Activated naive CD8-positive, alpha-beta T cell treated with anti-CD3 and anti-CD28 coated beads for 36 hours (primary cell): ENCODE measurements at places on chromosomes 2 and 18. TPM values are rescaled to one million over a fixed set of nuclear protein-coding genes. Genes with fewer than 3 reads are reported as not detected.
A peak's percentile ranks its signal among the peaks of the same experiment; 100 is the strongest.

- no peaks in the 10 kb centered on the region for H3K27me3 ChIP-seq
- peaks cover 33% of the 10 kb centered on the region for H3K36me3 ChIP-seq
- peak overlapping the region; percentile 78 for H3K27ac ChIP-seq
- DNase-seq, result no peak
- H3K4me1 ChIP-seq, result peaks cover 62% of the 10 kb centered on the region
These were observed 136.1 kb downstream of the DNAH6 start for GRCh38 chr2:84652431-84652830.

- peaks cover 10% of the 10 kb centered on the region for H3K36me3 ChIP-seq
- DNase-seq, result peak; percentile 62
- H3K27me3 ChIP-seq, result peaks cover 48% of the 10 kb centered on the region
- peaks cover 50% of the 10 kb centered on the region for H3K4me1 ChIP-seq
These were observed 32.0 kb upstream of the GPR55 start for GRCh38 chr2:230956827-230957755.

GRCh38 chr2:44851518-44851917 is 90.0 kb upstream of the SIX3 start:
- H3K27ac ChIP-seq, result no peak overlapping the region
- H3K27me3 ChIP-seq, result peaks cover 34% of the 10 kb centered on the region
- no peak overlapping the region for H3K4me3 ChIP-seq
- H3K36me3 ChIP-seq, result no peaks in the 10 kb centered on the region

- DNase-seq, result no peak
- H3K27ac ChIP-seq, result no peak overlapping the region
- H3K4me1 ChIP-seq, result peaks cover under 1% of the 10 kb centered on the region
- H3K27me3 ChIP-seq, result no peaks in the 10 kb centered on the region
- H3K36me3 ChIP-seq, result no peaks in the 10 kb centered on the region
These were observed 41.3 kb downstream of the PSMG2 start for GRCh38 chr18:12744103-12744502.

Gene SERPINB11
- total RNA-seq, result not detected
